ENCODE measurements at places on chromosomes 16 and 17. TPM values are rescaled to one million over a fixed set of nuclear protein-coding genes. Genes with fewer than 3 reads are reported as not detected.

CHRNE gene
- 0.25 TPM for polyA plus RNA-seq

RNF43 gene
- polyA plus RNA-seq, result 0.65 TPM

CLDN6 gene
- polyA plus RNA-seq, result not detected

ZNF597 gene
- polyA plus RNA-seq, result 1.5 TPM

AARSD1 gene
- polyA plus RNA-seq, result 39.2 TPM

SPATA22 gene
- polyA plus RNA-seq, result not detected
